ENCODE measurements at places on chromosomes 1 and 21.

GRCh38 chr1:177589166-177589565, 380.7 kb downstream of the SEC16B start:
- DNase-seq, result no peak

GRCh38 chr1:30750731-30751291, 6.8 kb downstream of the LAPTM5 start:
- DNase-seq, result no peak

DNA sequence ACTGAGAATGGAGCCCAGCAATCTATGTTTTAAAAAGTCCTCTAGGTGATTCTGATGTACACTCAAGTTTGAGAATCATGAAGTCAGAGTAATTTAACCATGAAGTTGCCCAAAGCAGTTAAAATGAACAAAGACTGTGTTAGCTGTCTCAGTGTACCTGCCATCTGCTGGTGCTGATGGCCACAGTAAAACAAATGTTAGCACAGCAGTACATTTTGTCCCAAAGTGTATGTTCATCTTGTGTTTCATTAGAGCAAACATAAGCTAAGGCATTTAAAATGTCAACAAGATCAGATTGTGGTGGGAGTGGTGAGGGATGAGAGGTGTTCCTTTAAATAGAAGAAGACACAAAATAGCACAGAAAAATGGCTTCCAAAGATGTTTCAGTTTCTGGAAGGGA, 31.1 kb downstream of the FYB2 start:
- no peak for DNase-seq

- no peak for DNase-seq
These were observed 57.8 kb downstream of the ZNF281 start for GRCh38 chr1:200351826-200352549.

DNA sequence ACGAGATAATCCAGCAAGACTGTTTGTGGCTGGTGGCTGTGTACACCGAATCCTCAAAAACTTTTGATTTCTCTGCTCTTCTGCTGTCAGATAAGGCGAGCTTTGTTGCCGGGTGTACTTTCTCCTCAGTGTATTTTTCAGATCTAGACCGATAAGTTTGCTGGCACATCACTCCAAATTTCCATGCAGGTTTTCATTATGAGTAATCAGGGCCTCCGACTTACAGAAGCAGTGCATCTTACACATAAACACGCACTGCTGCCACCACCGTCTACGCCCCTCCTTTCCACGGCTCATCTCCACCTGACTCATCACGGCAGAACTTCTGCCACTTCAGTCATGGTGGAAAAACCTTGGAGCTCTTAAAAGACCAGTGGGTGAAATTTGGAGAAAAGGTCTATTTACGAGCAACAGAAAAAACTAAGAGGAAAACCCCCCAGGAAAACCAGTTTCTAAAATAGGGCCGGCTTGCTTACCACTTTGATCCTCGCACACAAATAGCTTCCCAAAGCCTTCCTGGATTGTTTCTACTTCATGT, 7.7 kb downstream of the ZBTB21 start:
- no peak for DNase-seq

DNA sequence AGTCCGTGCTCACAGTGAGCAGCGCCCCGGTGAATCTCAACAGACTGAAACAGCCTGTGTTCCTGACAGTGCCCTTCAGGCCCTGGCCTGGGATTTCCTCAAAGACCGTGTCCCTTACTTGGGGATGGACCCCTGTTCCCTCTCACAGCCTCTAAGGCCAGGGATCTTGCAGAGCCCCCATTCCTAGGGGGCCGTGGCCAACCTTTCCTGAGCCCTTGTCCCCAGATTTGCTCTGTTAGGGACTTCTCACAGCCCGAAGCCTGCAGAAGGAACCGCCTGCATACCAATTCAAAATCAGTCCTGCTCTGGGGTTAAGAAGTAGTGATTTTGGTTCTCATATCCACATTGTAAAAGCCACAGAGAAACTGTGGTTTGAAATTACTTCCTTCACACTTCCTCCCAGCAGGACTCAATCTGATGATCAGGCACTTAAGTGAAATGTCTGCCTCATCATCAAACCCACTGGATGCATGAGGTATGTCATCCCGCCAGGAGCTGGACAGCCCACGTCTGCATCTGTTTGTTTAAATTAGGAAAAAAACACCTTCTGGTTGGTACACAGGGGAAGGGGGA, 14.9 kb downstream of the ABCA4 start:
- DNase-seq, result no peak

- DNase-seq, result no peak
These were observed 180.5 kb downstream of the DYRK1A start for GRCh38 chr21:37546949-37547614.

DNA sequence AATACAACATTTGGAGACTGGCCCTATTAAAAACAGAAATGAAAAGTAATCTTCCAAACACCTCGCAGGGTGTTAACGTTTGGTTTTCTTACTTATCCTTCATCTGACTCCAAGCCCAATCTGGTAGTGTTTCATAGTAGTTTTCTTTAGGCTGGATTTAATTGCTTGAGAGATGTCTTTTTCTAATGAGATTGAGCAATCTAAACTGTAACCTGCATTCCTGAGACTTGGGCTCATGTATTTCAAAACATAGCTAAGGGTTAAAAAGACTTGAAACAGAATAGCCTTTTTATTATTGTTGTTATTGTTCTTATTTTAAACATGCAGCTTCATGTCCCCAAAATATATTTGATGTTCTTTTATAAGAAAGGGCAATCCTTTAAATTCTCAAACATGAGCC, 278.9 kb downstream of the TGFB2 start:
- DNase-seq, result no peak

DNA sequence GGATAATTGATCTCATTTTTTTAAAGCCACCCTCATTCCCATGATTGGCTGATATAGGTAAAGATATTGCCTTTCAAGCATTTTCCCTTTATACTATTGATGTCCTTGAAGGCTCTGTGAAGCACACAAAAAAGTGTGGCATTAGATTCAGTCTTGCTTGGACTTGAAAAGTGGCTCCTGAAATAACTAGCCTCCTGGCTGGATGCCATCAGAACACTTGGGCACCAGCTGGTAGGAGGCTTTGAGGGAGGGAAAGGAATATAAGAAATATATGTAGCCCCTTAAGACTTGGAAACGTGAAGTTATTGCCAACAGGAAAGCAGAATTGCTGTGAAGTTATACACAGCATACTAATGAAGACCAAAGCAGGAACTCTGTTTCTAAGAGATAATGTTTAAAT, 14.1 kb downstream of the MTR start:
- no peak for DNase-seq

DNA sequence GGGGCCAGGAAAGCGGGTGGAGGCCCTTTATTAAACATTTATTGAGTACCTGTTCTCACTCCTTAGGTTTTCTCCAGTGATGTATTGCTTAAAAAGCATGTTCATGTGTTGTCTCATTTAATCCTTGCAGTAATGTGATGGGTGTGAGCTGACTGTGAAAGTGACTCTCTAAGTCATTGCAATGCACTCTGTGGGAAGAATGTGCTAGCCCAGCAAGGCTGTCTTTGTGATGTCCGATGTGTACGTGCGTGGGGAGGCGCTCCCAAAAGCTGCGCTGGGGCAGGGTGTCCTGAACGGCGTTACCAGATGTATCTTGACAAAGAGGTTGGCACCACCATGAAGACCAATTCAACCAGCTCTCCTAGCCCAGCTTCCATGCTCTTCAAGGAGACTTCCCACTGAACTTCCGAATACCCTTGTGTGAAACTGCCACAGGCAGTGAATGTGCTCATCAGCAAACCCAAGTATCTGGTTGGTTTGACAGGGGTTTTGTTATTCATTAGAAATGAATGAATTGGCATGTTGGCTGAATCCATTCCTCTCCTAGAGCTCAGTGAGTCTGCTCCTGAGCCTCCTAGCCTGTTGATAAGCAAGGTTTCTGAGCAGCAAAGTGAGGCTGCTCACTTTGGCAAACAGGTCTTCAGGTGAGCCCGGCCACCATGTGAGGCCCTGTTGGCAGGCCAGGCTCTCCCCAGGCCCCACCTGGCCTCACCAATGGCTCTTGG, 28.0 kb downstream of the NUAK2 start:
- DNase-seq, result no peak

- DNase-seq, result no peak
These were observed 20.9 kb downstream of the RNF187 start for GRCh38 chr1:228507961-228508652.

DNA sequence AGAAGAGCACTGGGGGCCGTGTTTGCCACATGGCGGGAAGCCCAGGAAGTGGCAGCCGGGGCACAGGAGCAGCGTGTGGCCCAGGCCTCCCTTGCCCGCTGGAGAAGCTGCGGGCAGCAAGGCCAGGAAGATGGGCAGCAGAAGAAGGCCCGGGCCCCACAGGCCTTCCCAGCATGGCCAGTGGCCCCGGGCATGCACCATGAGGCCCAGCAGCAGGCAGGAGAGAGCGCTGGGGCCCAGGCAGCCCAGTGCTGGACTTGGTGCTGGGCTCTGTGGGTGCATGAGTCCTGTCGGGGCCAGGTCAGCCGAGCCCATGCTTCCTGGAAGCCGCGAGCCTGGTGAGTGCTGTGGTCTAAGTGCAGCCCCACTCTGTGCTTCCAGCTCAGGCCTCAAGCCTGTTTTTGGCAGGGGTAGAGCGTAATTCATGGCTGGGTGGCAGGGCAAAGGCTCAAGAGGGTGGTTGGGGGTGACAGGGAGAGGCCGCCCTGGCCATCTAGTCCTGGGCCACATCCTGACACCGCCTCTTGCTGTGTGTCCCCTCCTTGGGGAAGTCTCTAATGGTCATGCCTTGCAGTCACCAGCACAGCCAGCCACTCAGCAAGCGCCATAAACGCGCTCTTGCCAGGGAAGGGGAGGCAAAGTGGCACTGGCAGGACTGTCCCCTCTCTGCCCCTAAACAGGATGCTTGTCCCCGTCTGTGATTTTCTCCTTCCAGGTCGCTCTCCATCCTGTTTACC, 21.3 kb downstream of the MTHFR start:
- DNase-seq, result no peak

DNA sequence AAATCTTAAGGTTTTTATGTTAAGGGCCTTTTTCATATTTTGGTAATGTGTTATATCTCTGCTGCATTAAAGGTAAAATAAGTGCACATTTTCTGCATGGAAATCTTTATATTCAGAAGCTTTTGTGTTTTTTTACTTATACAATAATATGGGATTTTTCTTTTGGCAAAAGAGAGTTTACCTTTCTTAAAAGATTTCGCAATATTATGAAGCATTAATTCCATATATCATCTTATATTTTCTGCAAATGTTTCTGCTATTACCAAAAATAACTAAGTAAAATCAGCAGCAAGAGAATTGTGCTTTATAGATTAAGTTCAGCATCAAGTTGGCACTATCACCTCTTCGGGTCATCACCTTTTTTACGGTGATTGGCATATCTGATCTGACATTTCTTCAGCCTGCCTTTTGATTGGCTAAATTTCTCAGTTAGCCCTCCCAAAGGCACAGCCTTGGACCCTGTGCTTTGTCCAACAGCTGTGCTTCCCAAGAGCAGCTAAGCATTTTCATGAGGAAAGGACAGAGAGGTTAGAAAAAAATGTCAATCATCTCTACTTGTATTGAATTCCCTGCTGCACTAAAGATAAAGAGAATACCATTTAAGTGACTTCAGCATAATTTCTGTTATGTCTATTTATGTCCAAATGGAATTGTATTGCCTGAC, 767.1 kb upstream of the PRMT6 start:
- no peak for DNase-seq
